ENCODE measurements at places on chromosomes 1 and 21.

- no peak for DNase-seq
Observed at GRCh38 chr1:35278886-35279554, 10.5 kb downstream of the ZMYM4 start.

- DNase-seq = no peak
Observed at GRCh38 chr21:19011451-19011850, 607.9 kb upstream of the TMPRSS15 start.

GRCh38 chr1:246200225-246200624, 306.9 kb downstream of the SMYD3 start:
- no peak for DNase-seq

- DNase-seq = no peak
Observed at GRCh38 chr1:38644092-38644491, 215.5 kb downstream of the RRAGC start.

All from NCI-H2081 (cell line).